ENCODE measurements at places on chromosomes 7 and 10.

DNA sequence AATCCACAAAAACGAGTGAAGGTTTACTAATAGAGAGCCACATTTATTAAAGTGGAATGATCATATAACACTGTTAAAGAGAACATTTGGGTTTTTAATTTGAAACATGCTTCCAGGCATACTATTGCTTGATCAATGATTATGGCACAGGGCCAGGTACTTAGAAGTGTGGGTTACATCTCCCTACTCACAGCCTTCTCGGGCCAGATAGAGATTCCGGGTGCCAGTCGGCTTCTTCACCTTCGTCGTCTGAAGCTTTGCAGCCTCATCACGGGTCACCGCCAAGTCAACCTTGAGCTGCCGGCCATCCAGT is 19.4 kb downstream of the RBM28 start:
- DNase-seq, result no peak

DNA sequence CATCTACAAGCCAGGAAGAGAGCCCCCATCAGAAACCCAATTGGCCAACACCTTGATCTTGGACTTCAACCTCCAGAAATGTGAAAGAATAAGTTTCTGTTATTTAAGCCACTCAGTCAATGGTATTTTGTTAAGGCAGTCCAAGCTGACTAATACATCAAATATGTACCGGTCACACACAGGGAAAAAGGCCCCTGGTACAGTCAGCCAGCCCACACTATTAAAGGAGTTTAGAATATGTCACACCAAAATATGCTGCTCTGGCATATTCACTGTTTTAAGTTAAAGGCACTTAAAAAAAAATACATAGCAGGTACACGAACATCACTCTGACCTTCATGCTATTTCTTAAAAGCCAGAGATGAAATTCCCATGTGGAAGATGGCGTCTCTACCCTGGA is 15.2 kb upstream of the CDCA7L start:
- DNase-seq, result no peak

- no peak for DNase-seq
These were observed 521.4 kb upstream of the SEMA3D start for GRCh38 chr7:85708221-85708620.

DNA sequence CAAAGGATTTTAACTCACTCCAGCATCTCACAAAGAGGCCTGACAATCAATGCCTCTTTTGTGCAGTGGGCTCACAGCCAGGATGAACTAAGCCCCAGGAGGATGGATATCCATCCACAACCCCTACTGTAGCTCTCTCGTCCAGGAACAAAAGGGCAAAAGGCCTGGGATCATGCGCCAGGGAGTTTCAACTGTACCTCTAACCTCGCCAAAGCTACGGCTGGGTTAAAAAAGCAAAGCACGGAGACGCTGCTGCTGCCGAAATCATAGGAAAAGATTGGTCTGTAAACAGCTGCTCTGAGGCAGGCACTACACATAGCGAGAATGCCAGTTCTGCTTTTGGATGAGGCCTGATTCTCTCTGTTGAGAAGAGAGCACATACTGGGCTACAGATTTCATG is 32.1 kb downstream of the VSTM4 start:
- DNase-seq, result no peak

- DNase-seq, result no peak
These were observed 33.9 kb downstream of the EBLN1 start for GRCh38 chr10:22183771-22184461.

Measured in colonic mucosa (tissue), 4 donors.